ENCODE measurements at places on chromosomes 16 and 17.

GRCh38 chr16:56915336-56916119, 16.4 kb upstream of the HERPUD1 start:
- DNase-seq = no peak

GRCh38 chr16:78147911-78148401, 48.5 kb downstream of the WWOX start:
- DNase-seq = no peak

DNA sequence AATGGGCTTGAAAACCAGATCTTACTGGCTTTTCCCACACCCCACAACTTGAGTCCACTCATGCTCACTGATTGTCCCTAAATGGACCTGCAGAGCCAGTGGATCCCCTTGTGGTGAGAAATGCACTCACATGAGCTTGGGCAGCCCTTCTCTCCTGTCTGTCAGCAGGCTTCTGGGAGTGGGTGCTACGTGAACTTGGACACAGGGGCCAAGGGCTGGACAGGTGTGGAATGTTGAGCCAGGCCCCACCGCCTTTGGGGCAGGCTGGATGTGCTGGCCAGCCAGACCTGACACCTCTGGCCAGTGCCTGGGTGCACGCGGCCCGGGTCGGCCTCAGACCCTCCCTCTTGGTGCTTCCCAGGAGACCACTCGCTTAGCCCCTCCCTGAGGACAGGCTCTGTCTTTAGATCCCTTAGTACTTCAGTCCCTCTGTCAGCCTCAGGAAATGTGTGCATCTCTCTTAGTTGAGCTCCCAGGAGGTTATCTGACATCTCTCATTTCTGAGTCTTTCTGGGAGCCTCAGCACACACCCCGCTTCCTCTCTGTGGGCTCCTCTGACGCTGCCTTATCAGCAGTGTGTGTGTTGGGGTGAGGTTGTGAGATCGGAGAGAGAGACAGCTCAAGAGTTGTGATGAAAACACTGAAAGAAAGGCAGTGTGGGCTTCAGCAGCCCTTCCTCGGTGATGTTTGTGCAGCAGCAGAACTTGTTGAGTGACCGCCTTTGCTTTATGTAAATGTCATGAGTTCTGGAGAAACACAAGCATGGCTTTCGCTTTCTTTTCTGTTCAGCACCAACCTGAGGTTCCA, 117.0 kb downstream of the RAB11FIP4 start:
- DNase-seq = no peak

- DNase-seq = no peak
These were observed 377 bp downstream of the USP32 start for GRCh38 chr17:60391471-60392041.

GRCh38 chr16:11213373-11213772, 42.6 kb downstream of the SOCS1 start:
- DNase-seq = no peak

DNA sequence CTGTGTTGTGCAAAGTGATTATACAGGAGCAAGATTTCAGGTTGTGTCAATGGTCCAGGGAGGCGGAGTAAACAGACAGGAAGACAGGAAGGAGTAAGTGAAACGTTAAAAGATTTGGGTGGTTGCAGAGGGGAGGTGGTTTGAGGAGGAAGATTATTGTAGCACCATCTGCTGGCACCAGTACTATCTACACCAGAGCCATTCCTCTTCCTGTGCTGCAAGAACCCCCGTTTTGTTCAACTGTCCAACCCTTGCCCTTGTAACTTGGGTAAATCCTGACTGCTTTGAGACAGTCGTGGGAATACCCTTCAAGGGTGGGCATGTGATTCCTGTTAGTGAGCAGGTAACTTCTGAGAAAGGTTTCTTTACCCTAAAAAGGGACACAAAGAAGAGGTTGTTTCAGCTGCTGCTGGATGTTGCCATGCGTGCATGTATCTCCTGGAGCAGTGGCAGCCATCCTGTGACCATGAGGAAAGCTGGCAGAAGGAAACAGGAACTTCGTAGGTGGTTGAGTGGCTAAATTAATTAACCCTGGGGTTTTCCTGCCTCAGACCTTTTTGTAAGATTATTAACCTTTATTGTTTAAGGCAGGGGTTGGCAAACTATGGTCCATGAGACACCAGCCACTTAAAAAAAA, 124.1 kb downstream of the PRKCA start:
- DNase-seq = no peak

GRCh38 chr16:53826658-53827057, 122.7 kb downstream of the FTO start:
- DNase-seq = no peak

DNA sequence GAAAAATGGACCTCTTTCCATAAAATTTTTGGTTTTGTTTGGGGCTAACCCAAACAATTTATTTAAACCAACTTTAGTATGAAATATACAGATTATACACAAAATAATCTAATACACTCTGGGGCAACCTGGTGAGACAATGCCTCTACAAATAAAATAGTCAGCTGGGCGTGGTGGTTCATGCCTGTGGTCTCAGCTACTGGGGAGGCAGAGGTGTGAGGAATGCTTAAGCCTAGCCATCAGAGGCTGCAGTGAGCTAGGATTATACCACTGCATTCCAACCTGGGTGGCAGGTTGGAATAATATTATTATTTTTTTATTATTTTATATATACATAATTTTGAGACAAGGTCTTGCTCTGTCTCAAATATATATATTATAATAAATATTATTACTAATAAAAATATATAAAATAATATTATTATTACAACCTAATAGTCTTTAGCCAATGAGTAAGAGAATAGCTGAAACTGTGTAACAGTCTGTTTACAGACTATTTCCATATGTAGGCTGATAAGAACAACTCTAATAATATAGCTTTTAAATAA, 50.5 kb downstream of the GLG1 start:
- no peak for DNase-seq

GRCh38 chr16:31105677-31106213, 2.4 kb upstream of the BCKDK start:
- peak; percentile 67 for DNase-seq

- DNase-seq = no peak
These were observed 69.5 kb upstream of the NOL11 start for GRCh38 chr17:67648032-67648905.

GRCh38 chr16:68064791-68065365, 20.3 kb upstream of the NFATC3 start:
- peak; percentile 82 for DNase-seq

DNA sequence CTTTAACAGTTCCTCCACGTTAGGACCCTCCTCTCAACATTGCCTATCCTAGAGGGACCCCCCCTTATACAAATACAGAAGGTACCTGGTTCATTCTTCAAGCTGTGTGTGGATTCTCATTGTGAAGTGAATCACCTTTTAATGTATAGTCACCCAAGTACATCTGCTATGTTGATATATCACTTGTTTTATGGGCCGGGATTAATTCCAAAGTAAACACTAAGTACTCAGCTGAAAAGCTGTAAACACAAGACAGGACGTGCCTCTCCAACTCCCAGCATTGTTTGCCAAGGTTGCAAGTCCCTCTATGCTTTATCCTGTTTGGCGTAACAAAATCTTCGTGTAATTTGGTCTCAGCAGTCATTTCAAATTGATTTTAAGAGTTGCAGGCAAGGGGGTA, 123.6 kb downstream of the RBFOX1 start:
- no peak for DNase-seq

DNA sequence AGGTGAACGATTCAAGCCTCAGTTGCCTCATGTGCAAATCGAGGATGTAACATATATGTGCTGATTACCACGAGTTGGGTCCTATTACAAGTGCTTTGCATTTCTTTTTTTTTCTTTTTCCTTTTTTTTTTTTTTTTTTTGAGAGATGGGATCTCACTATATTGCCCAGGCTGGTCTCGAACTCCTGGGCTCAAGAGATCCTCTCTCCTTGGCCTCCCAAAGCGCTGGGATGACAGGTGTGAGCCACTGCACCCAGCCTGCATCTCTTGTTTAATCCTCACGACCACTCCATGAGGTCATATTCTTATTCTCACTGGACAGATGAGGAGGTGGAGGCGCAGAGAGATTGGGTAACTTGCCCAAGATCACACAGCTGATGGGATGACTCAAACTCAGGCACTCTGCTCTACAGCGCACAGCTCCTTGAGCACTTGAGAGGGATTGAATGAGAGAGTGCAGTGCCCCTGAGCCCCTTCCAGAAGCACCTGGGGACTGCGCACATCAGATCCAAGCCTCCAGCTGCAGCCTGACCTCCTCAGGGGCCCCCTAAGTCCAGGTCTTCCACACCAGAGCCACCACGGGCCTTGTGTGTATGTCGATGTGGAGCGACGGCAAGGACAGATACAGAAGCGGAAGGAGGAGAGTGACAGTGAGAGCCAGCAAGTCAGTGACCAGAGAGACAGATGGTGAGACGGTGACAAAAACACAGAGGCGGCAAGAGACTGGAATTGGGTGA, 4.9 kb downstream of the STX1B start:
- DNase-seq = no peak

Measured in 8988T (cell line).